SK-N-SH treated with all-trans-retinoic acid at 6 μM for 48 hours (cell line): ENCODE measurements at places on chromosomes 7 and 10.

GRCh38 chr10:27504808-27505460 lies 830 bp downstream of the RAB18 start:
- ATAC-seq = peak; percentile 8

GRCh38 chr10:97196223-97197029 lies 10.7 kb upstream of the SLIT1 start:
- ATAC-seq = peak; percentile 94

DNA sequence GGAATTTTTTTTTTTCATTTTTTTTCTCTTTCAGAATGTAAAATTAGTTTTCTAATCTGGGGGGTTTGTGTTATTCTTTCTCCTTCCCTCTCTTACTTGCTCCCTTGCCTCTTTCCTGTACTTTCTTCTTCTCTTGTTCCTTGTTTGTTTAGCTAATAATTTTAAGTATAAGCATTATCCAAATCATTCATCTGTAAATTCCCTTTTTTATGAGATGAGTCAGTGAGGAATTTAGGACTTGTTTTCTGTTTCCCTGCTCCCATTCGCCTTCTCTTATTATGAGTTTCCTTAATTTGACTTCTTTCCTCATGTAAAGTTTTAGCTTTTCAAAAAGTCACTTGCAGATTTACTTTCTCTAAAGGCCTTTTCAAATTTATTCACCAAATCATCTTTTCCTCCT lies 154.6 kb upstream of the ETV1 start:
- no peak for ATAC-seq

DNA sequence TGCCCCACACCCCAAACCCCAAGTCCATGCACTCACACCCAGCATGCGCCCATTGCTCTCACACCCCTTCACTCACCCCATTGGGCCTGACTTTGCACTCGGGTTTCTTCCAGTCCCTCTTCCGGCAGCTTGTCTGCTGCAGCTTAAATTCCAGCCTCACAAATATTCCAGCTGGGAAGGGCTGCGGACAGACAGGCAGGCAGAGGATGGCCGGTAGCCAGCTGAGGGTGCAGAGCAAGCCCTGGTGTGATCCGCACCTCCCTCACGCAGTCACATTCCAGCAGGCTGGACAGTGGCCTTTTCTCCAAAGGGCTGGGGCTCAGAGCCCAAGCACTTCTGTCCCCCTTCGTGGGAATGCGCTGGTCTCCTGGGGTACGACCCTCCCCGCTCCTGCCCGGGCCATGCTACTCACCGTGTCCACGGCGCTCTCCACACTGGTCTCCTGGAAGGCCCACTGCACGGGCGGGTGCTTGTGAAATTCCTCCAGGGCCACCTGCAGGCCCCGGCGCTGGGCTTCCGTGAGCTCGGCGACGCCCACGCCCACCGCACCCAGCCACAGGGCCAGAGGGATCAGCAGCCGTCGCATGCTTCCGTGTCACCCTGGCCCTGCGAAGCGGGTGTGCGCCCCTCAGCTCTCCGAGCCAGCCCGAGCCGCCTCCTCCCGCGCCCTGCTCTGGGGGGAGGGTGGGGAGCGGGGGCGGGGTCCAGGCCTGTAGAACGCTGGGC lies 1.2 kb downstream of the RARRES2 start:
- ATAC-seq = no peak

GRCh38 chr10:85043207-85043606 lies 714.8 kb downstream of the CCSER2 start:
- ATAC-seq = no peak

GRCh38 chr7:127438836-127439235 lies 46.3 kb upstream of the ZNF800 start:
- no peak for ATAC-seq

GRCh38 chr7:100785878-100786277 lies 41.4 kb downstream of the EPHB4 start:
- ATAC-seq = no peak

GRCh38 chr7:27409776-27410175 lies 167.2 kb downstream of the EVX1 start:
- ATAC-seq = no peak

DNA sequence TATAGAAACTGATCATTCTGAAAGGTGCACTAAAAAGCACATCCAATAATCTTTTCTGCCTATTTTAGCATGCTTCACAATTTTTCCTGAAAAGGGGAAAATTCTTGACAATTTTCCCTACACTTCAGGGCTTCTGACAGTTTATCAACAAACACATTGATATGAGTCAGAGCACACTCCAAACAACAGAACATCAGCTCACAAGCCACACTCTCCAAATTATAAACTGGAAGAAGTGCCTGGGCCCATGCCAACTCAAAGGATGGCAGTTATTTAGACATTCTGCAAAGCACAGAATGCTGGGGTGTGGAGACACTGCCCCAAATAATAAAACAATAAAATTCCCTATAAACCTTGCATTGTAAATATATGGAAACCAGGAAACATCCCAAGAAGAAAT lies 90.8 kb downstream of the ELAPOR2 start:
- no peak for ATAC-seq
